Hematopoietic multipotent progenitor cell treated with erythropoietin and hydrocortisone succinate and interleukin-3 and kit ligand, for 4 days (in vitro differentiated cells): ENCODE measurements at places on chromosomes 2 and 18.

GRCh38 chr2:208361077-208361441 lies 45.5 kb upstream of the PTH2R start:
- DNase-seq, result no peak

DNA sequence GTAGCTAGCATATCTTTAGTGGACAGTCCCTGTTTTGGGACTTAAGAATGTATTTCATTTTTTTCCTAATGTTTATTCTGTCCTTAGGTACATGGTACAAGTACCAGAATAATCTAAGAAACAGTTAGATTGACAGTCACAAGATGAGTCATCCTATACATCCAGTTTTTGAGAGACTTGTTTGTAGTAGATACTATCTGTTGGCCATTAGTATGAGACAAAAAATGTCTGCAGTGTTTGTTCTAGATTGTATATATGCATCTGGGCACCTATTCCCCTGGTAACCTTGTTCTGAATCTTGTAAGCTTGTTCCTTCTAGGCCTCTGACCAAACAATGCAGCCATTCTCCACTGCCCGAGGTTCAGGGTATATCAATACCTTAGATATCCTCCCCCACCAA lies 1343.5 kb downstream of the SUCLG1 start:
- DNase-seq, result no peak

- DNase-seq, result peak; percentile 71
Measured at GRCh38 chr2:11411768-11412448, 54.1 kb downstream of the E2F6 start.

- DNase-seq, result no peak
Measured at GRCh38 chr18:59787998-59788790, 91.0 kb upstream of the CCBE1 start.

- peak; percentile 52 for DNase-seq
Measured at GRCh38 chr2:36477315-36477714, 120.7 kb downstream of the FEZ2 start.

DNA sequence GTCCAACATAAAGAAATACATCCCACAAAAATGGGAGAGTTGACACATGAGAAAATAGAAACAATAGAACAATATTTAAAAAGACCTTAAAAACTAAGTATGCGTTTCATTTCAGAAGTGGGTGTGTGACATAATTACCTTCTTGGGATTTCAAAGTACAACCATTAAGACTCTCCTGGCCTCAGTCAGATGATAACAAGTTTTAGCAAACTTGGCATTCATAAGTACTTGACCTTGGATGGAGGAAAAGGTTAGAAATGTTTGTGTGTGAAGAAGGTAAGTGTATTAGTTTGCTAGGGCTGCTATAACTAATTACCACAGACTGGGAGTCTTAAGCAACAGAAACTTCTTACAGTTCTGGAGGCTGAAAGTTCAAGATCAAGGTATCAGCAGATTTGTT lies 4.9 kb upstream of the NGEF start:
- no peak for DNase-seq

GRCh38 chr2:177547122-177547521 lies 154.5 kb downstream of the AGPS start:
- no peak for DNase-seq

DNA sequence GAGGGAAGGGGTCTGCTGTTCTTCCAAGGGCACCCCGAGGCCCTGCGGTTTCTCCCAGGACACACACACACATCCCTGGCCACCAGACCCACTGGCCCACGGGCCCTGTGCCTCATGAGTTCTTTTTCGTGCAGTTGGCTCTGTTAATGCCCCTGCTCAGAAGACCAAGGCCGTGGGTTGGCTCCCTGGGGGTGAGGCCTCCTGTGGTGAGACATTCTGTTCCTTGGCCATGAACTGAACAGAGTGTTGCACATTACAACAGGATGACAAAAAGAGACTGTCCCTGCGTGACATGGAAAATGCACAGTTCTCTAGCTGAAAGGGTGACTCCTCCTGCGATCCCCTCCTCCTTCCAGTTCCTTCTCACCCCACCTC lies 30.7 kb downstream of the SH2D6 start:
- no peak for DNase-seq

DNA sequence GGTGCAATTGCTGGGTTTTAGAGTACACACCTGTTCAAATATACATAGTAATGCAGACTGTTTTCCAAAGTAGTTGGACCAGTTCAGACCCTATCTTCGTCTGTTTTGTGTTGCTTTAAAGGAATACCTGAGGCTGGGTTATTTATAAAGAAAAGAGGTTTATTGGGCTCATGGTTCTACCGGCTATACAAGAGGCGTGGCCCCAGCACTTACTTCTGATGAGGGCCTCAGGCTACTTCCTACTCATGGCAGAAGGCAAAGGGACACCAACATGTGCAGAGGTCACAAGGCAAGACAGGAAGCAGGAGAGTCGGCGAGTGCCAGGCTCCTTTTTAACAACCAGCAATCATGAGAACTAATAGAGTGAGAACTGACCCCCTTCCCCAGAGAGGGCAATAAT lies 21.9 kb upstream of the EMILIN2 start:
- DNase-seq, result no peak

DNA sequence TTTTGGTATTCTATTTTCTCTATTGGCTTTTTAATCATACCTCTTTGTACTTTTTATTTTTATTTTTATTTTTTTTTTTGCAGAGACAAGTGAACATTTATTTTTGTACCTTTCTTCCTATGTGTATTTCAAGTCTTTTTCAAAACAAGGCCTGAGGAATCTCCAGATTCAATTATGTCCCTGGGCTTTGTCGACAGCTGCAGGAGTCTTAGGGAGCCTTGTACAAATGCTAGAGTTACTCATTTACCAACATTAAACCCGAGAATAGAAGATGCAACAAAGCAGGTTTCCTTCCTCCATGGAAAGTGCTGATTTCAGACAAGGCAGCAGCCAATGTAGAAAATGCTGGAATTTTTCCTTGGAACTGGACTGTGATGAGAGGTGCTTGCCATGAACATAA lies 242.8 kb downstream of the TNS1 start:
- no peak for DNase-seq

- no peak for DNase-seq
Measured at GRCh38 chr2:237601453-237602116, 11.1 kb upstream of the RAB17 start.

DNA sequence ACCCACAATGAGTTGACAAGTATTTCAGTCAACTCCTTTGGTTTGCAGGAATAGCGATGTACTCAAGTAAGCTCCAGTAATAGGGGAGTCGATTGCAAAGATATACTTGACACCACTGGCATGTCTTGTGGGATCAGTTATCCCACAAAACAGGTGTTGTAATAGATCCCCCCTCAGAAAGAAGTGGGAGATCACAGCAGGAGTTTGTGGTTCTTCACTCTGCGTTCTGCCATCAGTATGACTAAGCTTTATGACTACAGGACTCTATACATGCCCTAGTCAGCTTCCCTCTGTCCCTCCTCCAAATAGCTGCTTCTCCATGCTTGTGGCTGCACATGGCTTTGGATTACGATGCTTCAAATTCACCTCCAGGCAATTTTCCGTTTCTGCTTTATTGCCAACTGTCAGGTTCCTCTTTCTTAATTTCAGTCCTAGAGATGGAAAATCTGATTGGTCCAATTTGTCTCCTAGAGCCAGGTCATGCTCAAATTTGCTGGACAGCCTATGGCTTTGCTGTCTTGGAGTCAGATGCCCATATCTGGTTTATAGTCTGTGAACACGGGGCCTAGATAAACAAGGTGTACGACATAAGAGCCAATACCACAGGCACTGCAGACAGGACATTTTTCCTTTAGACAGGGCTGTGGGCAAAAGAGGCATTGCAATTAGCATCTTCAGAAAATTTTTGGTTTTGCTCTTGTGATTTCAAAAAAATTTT lies 221.7 kb downstream of the PAX3 start:
- peak; percentile 1 for DNase-seq

- DNase-seq, result no peak
Measured at GRCh38 chr2:172091000-172091641, 5.8 kb downstream of the DLX1 start.

- peak; percentile 88 for DNase-seq
Measured at GRCh38 chr2:202950592-202950991, 38.5 kb downstream of the CARF start.

GRCh38 chr2:14358339-14358738 lies 274.2 kb upstream of the LRATD1 start:
- DNase-seq, result no peak

GRCh38 chr18:6357668-6358067 lies 57.0 kb downstream of the L3MBTL4 start:
- DNase-seq, result no peak

DNA sequence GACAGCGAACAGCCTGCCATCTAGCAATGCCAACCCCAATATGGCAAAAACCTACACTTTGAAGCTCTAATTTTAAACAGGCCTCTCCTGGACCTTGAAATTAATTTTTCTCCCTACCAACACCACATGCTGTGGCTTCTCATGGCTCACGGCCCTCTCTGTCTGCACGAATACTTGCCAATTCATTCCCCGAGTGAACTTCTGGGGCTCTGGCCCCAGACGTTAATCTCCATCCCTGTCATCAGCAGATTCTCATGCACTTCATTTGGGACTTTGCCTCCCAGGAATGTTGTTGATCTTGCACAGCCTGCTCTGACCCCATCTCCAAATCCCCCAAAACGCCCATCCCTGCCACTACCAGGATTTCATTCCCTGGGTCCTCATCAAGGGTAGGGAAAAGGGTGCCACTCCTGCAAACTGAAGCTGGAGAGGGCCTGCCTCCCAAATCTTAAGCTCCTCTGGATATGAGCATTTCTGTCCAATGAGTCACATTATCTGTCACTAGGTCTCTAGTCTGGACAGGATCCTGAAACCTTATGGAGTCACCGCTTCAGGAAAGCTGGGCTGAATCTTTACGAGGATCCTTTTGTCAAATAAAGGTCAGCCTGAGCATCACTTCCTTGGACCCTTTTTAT lies 10.4 kb downstream of the FIGLA start:
- DNase-seq, result no peak

DNA sequence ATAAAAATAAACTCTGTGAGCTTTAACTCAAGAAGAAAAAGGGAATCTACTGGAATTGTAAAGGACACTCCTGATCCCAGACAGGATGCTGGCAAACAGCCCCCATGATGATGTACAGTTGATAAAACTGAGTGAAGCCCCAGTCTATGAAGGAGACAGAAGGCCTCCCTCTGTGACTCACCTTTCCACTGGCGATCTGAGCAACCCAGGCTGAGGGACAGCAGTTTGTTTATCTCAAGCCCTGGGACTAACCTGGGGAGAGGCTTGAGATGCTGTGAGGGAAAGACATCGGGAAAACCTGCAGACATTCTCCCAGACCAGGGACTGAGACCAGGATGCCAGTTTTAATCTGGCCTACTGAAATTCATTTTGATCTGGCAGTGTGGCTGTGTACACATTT lies 104.5 kb upstream of the CDH2 start:
- DNase-seq, result no peak

- DNase-seq, result peak; percentile 56
Measured at GRCh38 chr18:10453806-10454680, at the start of gene APCDD1. TSS of gene APCDD1 (plus strand) at chr18:10454635. CDS start at chr18:10454982, 347 bp downstream.

DNA sequence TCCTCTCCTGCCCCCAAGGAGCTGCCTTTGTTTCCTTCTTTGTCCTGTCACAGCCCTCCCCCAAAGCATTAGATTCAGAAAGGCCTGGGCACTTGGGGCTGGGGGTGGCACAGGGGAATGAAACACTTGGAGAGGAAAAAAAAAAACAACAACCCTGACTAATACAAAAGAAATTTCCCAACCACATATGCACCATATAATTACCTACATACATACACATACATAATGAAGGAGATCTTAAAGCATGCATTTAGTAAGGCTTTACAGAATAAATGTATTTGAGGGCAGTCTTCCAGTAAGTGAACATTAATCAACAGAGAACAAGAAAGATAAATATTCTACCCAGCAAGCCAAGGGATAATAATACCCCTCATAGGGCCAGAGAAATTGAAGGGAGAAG lies 70.0 kb upstream of the PPP1CB start:
- DNase-seq, result no peak
